Sigmoid colon (tissue), 7 donors: ENCODE measurements at places on chromosomes 6 and 20. TPM values are rescaled to one million over a fixed set of nuclear protein-coding genes. Genes with fewer than 3 reads are reported as not detected.

GRCh38 chr20:47974234-47974878 is 189.1 kb upstream of the SULF2 start:
- H3K4me3 ChIP-seq, result no peak overlapping the region
- no peaks in the 10 kb centered on the region for H3K36me3 ChIP-seq
- no peak for DNase-seq
- H3K27ac ChIP-seq, result no peak overlapping the region
- H3K27me3 ChIP-seq, result no peaks in the 10 kb centered on the region
- H3K4me1 ChIP-seq, result peaks cover 13% of the 10 kb centered on the region

DNA sequence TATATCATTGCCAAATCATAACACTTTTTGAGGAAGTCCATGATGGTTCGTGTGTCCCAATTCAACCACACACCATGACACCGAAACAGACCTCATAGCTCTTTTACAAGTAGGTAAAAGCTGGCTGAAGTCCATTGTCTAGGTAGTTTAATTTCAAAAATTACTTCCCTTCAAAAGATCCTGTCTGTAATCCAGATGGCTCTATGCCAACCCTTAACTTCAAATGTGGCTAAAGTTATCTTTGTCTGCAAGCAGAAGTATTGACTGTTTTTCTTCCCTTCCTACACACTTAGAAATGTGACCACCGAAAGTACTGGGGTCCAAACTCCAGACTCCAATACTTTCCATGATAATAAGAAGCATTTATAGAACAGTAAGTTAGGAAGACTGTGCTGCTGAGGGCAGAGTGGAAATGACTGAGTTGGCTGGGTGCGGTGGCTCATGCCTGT is 8.3 kb upstream of the TIAM2 start:
- no peaks in the 10 kb centered on the region for H3K4me1 ChIP-seq
- no peak overlapping the region for H3K27ac ChIP-seq
- DNase-seq, result no peak

- H3K4me3 ChIP-seq, result no peak overlapping the region
- H3K27me3 ChIP-seq, result no peaks in the 10 kb centered on the region
- no peak overlapping the region for H3K27ac ChIP-seq
- peaks cover 23% of the 10 kb centered on the region for H3K36me3 ChIP-seq
Measured at GRCh38 chr6:56582236-56582635, 60.5 kb downstream of the DST start.

The SIRPG gene
- total RNA-seq, result not detected
